Stimulated activated CD8-positive, alpha-beta memory T cell treated with anti-CD3 and anti-CD28 coated beads, Interleukin-7, amount 100 ng/mL, for 24 hours (primary cell): ENCODE measurements at places on chromosomes 7 and 10.

DNA sequence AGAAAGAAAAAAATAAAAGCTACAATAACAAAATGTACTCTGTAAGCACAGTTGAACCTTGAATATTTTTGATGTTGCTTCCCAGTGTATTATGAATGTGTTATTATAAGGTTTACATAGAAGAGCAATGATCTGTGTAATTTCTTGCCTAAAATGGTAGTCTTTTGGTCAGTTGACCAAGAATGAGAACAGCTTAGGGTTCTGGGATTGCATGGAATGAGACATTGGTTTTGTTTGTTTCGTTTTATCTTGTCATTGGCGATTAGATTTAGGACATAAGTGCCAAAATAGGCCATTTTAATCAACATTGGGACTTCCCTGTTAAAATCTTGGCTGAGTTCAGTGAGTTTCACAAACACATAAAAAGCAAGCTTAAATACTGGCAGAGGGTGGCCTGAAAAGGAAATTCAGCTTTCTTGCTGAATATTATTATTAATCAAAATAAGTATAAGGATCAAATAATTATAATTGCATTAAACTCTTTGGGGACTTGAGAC lies 49.1 kb upstream of the GLCCI1 start:
- no peak for DNase-seq

GRCh38 chr7:108291791-108292440 lies 161.8 kb upstream of the LAMB4 start:
- DNase-seq = no peak

- DNase-seq = no peak
These were observed 149.9 kb downstream of the CPED1 start for GRCh38 chr7:121138262-121138933.

GRCh38 chr10:67666416-67667034 lies 29.5 kb downstream of the CTNNA3 start:
- no peak for DNase-seq

GRCh38 chr10:132322586-132323048 lies 9.4 kb upstream of the LRRC27 start:
- no peak for DNase-seq
